ENCODE measurements at places on chromosomes 1 and 21. TPM values are rescaled to one million over a fixed set of nuclear protein-coding genes. Genes with fewer than 3 reads are reported as not detected.

The UBE2U gene
- total RNA-seq: not detected

DNA sequence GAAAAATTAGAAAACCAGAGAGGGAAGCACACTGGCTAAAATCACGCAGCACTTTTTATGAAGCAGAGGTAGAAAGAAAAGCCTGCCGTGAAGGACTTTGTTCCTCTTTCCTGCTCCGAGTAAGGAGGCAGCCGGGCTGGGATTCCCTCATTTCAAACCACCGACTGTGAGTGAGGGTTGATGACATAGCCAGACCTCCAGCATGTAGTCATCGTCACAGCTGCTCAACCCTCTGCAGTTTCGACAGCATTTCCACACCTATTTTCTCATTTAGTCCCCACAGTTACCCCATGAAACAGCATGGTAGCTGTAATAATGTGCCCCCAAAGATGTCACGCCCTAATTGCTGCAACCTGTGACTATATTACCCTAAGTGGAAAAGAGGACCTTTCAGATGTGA is 35.3 kb downstream of the FCRL5 start:
- H3K4me1 ChIP-seq: peaks cover 5% of the 10 kb centered on the region
- no peak overlapping the region for H3K27ac ChIP-seq
- H3K27me3 ChIP-seq: no peaks in the 10 kb centered on the region
- no peaks in the 10 kb centered on the region for H3K36me3 ChIP-seq
- H3K4me3 ChIP-seq: no peak overlapping the region
- DNase-seq: no peak

- no peaks in the 10 kb centered on the region for H3K36me3 ChIP-seq
- peaks cover 7% of the 10 kb centered on the region for H3K27me3 ChIP-seq
- no peak for DNase-seq
- no peak overlapping the region for H3K4me3 ChIP-seq
- no peak overlapping the region for H3K27ac ChIP-seq
Measured at GRCh38 chr21:38927776-38928175, 122.0 kb downstream of the ETS2 start.

DNA sequence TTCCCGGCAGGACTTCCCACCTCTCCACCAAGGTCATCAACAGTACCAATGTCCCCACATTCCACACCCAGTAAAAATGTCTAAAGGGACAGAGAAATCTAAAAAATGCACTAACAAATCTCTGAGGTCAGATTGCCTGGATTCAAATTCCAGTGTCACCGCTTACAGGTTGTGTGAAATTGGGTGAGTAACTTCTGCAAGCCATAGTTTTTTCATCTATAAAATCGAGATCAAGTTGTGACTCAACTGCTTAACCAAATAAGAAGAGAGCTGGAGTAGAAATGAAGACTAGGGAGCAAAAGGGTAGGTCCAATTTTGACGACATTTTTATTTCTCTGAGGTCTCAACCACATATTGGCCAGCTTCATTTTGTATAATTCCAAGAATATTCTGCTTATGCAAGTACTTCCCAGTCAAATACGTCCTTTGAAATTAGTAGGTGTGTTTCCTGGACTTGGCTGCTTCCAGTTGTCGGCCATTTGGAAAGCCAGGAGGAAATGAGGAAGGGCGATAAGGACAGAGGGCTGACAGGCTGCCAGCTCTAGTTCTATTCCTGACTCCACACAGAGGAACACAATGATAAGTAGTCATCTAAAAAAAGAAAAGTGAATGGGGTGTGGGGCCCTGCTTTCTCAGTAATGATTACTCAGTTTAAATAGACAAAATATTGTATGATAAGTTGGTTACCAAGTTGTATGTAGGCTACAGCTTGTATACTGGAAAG is 57.7 kb upstream of the ZC3H11B start:
- no peaks in the 10 kb centered on the region for H3K27me3 ChIP-seq
- no peak for DNase-seq
- no peak overlapping the region for H3K4me3 ChIP-seq
- no peaks in the 10 kb centered on the region for H3K36me3 ChIP-seq
- H3K27ac ChIP-seq: no peak overlapping the region

GRCh38 chr21:29144736-29145353 is 14.4 kb downstream of the MAP3K7CL start:
- H3K27ac ChIP-seq: no peak overlapping the region
- H3K4me3 ChIP-seq: no peak overlapping the region
- peaks cover 15% of the 10 kb centered on the region for H3K4me1 ChIP-seq
- H3K36me3 ChIP-seq: no peaks in the 10 kb centered on the region
- no peaks in the 10 kb centered on the region for H3K27me3 ChIP-seq
- no peak for DNase-seq
